ENCODE measurements at places on chromosomes 13 and 19.
A peak's percentile ranks its signal among the peaks of the same experiment; 100 is the strongest.

- no peaks in the 10 kb centered on the region for H3K27me3 ChIP-seq
- no peak overlapping the region for H3K27ac ChIP-seq
- no peak for DNase-seq
- H3K4me3 ChIP-seq: no peak overlapping the region
- H3K36me3 ChIP-seq: no peaks in the 10 kb centered on the region
Observed at GRCh38 chr19:37977992-37978391, 71.0 kb downstream of the SIPA1L3 start.

- H3K27me3 ChIP-seq: no peaks in the 10 kb centered on the region
- H3K4me1 ChIP-seq: peaks cover 32% of the 10 kb centered on the region
- peak overlapping the region; percentile 46 for H3K4me3 ChIP-seq
Observed at GRCh38 chr19:38251564-38252051, 4.6 kb downstream of the PPP1R14A start.

DNA sequence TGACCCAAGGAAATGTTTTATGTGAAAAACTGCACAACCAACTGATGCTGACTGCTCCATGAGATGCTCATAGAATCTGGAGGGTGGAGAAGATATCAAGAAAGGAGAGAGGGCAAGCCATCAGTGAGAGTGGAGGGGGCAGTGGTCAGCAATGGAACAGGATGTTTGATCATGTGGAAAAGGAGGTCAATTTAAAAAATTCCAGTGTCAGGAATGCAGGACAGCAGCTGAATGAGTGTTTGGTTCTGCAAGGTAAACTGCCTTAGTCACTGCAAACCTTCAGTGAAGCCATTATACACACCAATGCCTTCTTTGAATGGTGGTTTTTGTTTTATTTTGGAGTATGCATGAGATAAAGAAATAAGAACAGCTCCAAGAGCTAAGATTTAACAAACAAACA, 121.5 kb downstream of the FGF14 start:
- DNase-seq: no peak
- no peaks in the 10 kb centered on the region for H3K36me3 ChIP-seq
- H3K27me3 ChIP-seq: no peaks in the 10 kb centered on the region
- no peak overlapping the region for H3K27ac ChIP-seq
- H3K4me3 ChIP-seq: no peak overlapping the region

DNA sequence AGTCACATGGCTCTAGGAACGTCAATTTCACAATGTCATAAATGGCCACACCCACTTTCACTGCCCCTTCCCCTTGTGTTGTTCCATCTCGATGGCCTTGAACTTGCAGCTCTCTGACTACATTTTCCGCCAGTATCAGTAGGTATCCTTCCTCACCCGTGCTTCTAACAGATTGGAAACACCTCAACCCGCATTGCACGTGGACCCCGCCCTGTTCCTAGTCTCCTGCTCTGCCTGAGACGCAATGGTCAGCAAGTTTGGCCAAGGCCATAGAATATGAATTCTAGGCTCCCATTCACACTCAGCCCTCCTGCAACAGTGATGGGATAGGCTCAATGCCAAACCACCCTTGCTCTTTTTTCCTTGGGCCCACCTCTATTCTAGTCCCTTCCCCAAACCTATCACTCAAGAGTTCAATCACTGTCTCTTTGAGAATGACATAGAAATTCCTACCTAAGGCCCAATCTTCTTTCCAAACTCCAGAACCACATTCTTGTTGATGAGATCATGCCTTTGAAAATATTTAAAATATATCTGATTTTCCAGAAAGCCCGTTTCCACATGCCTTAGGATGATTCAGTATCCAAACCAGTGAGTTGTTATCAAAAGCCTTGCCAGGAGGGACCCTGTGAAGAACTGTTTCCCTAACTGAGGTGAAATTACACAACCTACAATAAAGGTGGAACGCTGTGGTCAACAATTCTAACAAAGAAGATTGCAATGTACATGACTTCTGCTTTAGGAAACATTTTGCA, 334.6 kb downstream of the MYO16 start:
- H3K27ac ChIP-seq: no peak overlapping the region
- no peaks in the 10 kb centered on the region for H3K36me3 ChIP-seq
- no peaks in the 10 kb centered on the region for H3K27me3 ChIP-seq
- no peak overlapping the region for H3K4me3 ChIP-seq

- DNase-seq: no peak
- no peak overlapping the region for H3K27ac ChIP-seq
- no peaks in the 10 kb centered on the region for H3K36me3 ChIP-seq
- H3K4me1 ChIP-seq: no peaks in the 10 kb centered on the region
Observed at GRCh38 chr13:21777813-21778212, 106.9 kb downstream of the FGF9 start.

GRCh38 chr13:37905736-37906135, 36.2 kb upstream of the TRPC4 start:
- H3K4me1 ChIP-seq: no peaks in the 10 kb centered on the region
- no peak overlapping the region for H3K4me3 ChIP-seq
- no peak for DNase-seq

- H3K4me3 ChIP-seq: no peak overlapping the region
- DNase-seq: no peak
- peaks cover 9% of the 10 kb centered on the region for H3K4me1 ChIP-seq
Observed at GRCh38 chr13:73901324-73902068, 232.7 kb downstream of the KLF12 start.

GRCh38 chr13:78160793-78161192, 242.2 kb upstream of the EDNRB start:
- no peaks in the 10 kb centered on the region for H3K27me3 ChIP-seq
- H3K4me1 ChIP-seq: no peaks in the 10 kb centered on the region
- H3K27ac ChIP-seq: no peak overlapping the region

GRCh38 chr13:42654212-42654611, 80.3 kb downstream of the TNFSF11 start:
- H3K27ac ChIP-seq: no peak overlapping the region
- H3K27me3 ChIP-seq: no peaks in the 10 kb centered on the region
- no peak overlapping the region for H3K4me3 ChIP-seq
- H3K36me3 ChIP-seq: no peaks in the 10 kb centered on the region
- no peak for DNase-seq
- no peaks in the 10 kb centered on the region for H3K4me1 ChIP-seq

DNA sequence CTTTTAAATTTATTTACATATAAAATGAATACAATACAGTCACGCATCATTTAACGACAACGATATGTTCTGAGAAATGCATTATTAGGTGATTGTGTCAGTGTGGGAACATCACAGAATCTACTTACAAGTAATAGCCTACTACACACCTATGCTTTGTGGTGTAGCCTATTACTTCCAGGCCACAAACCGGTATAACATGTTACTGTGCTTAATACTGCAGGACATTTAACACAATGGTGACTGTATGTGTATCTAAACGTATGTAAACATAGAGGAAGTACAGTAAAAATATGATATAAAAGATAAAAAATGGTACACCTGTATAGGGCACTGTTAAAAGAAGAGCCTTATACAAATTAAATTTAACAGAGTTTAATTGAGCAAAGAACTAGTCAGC, 62.4 kb upstream of the KLHL1 start:
- H3K4me1 ChIP-seq: no peaks in the 10 kb centered on the region
- no peaks in the 10 kb centered on the region for H3K36me3 ChIP-seq
- no peak overlapping the region for H3K27ac ChIP-seq

DNA sequence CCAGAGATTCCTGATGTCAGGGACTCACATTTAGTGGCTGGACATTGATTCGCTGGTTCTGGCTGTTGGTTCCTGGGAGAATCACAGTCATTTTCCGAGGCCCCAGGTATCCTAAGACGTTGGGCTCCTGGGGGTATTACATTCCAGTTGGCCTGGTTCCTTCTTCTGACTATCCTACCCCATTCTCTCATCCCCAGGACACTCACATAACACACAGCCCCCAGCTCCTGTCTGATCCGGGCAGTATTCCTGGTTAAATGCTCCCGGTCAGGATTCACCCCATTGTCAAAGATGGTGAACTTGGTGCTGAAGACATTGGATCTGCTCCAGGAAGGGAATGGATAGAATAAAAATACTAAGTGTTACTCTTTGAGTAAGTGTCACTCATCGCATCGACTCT, 11.5 kb downstream of the PPP1R15A start:
- H3K27me3 ChIP-seq: no peaks in the 10 kb centered on the region
- no peak overlapping the region for H3K4me3 ChIP-seq
- no peak for DNase-seq
- no peaks in the 10 kb centered on the region for H3K36me3 ChIP-seq
- no peak overlapping the region for H3K27ac ChIP-seq

- no peak overlapping the region for H3K27ac ChIP-seq
- peaks cover 24% of the 10 kb centered on the region for H3K36me3 ChIP-seq
- H3K4me1 ChIP-seq: peaks cover 8% of the 10 kb centered on the region
- DNase-seq: no peak
- no peaks in the 10 kb centered on the region for H3K27me3 ChIP-seq
- no peak overlapping the region for H3K4me3 ChIP-seq
Observed at GRCh38 chr19:10830931-10831779, 4.9 kb downstream of the TMED1 start.

DNA sequence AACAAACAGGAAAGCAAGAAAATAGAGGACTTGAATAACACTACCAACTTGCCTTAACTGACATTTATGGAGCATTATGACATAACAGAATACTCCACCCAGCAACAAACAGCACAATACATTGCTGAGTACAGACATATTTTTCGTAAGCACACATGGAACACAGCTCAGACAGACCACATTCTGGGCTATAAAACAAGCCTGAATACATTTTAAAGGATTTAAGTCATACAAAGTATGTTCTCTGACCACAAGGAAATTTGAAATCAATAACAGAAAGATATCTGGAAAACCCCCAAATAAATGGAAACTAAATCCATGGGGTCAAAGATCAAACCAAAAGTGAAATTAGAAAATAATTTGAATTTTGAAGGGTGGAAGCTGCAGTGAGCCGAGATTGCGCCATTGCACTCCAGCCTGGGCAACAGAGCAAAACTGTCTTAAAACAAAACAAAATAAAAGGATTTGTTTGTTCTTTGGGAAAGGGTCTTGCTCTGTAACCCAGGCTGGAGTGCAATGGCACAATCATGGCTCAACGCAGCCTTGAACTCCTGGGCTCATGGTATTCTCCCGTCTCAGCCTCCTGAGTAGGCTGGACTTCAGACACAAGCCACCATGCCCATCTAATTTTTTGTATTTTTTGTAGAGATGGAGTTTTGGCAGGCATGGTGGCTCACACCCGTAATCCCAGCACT, 5.6 kb downstream of the ZDHHC20 start:
- DNase-seq: no peak
- no peaks in the 10 kb centered on the region for H3K27me3 ChIP-seq
- peaks cover 29% of the 10 kb centered on the region for H3K4me1 ChIP-seq
- H3K27ac ChIP-seq: peak overlapping the region; percentile 33
- H3K36me3 ChIP-seq: no peaks in the 10 kb centered on the region

- H3K36me3 ChIP-seq: peaks cover 24% of the 10 kb centered on the region
- no peaks in the 10 kb centered on the region for H3K4me1 ChIP-seq
- no peak for DNase-seq
- no peak overlapping the region for H3K4me3 ChIP-seq
- H3K27me3 ChIP-seq: no peaks in the 10 kb centered on the region
- no peak overlapping the region for H3K27ac ChIP-seq
Observed at GRCh38 chr19:4172861-4173473, 9.4 kb downstream of the SIRT6 start.

DNA sequence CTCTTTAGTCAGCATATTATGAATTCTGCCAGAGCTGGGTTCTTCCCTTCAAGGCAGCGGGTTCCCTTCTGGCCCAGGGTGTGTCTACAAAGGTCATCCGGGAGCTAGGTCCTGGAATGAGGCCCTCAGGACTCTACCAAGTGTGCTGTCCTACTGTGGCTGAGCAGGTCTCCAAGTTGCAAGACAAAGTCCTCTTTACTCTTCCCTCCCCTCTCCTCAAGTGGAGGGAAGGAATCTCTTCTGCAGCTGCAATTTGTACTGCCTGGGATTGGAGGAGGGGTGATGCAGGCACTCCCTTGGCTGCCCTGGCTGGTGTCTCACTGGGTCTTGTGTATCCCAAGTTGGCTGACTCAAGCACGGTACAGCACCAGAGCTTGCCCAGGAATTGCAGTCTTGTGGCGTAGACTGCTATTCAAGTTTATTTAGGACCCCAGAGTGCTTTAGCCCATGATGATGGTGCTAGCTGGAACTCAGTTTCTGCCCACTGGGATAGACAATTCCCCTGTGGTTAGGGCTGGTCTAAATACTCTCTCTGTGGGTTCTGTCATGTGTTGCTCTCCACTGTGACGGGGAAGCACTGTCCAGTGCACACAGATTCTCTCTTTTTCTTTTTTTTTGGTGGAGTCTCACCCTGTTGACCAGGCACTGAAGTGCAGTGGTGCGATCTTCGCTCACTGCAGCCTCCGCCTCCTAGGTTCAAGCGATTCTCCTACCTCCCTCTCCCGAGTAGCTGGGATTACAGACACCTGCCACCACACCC, 28.5 kb downstream of the RFC3 start:
- no peaks in the 10 kb centered on the region for H3K4me1 ChIP-seq
- DNase-seq: no peak
- H3K4me3 ChIP-seq: no peak overlapping the region
- no peaks in the 10 kb centered on the region for H3K27me3 ChIP-seq
- H3K27ac ChIP-seq: no peak overlapping the region

DNA sequence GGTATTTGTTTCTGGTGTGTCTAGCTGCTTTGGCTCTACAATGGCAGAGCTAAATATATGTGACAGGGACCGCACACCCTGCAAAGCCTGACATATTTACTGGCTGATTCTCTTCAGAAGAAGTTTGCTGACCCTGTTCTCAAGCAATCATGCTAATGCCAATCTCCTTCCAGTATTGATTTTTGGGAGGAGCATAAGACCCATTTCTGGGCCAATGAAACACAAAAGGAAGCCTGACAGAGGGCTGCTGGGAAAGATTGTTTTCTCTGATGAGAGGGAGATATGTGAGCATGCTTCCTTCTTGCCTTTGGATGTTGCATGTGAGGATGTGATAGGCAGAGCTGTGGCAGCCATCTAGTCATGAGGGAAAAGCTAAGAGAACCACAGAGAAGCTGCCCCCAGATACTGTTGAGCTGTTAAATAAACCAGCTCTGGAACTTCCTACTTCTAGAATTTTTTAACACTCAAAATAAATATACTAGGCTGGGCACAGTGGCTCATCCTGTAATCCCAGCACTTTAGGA, 31.4 kb upstream of the TPTE2 start:
- no peaks in the 10 kb centered on the region for H3K4me1 ChIP-seq
- DNase-seq: no peak
- H3K27me3 ChIP-seq: no peaks in the 10 kb centered on the region
- H3K4me3 ChIP-seq: no peak overlapping the region

- no peaks in the 10 kb centered on the region for H3K36me3 ChIP-seq
- no peak overlapping the region for H3K4me3 ChIP-seq
- H3K27ac ChIP-seq: no peak overlapping the region
- no peaks in the 10 kb centered on the region for H3K4me1 ChIP-seq
- DNase-seq: no peak
- no peaks in the 10 kb centered on the region for H3K27me3 ChIP-seq
Observed at GRCh38 chr13:94657167-94657566, 55.2 kb downstream of the SOX21 start.
